Head of caudate nucleus (tissue), 42 donors: ENCODE measurements at places on chromosomes 4 and X.

DNA sequence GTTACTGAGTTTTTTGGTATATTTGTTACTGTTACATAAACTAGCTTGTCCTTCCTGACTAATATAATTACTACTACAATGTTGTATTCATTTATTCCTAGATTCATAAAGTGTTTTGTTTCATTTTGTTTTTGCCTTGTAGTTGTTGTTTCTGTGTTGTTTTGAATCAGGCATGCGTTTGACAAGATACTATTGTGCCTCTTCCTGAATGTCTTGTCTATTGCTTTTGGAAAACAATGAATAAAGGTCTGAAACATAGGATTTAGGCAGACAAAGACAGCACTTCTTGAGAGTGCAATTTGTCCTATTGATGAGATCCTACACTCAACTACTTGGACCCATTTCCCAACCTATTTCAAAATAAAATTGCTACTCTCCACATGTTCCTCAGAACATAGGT is 630.4 kb upstream of the BOD1L1 start:
- no peak for DNase-seq

GRCh38 chr4:6475492-6476020 is 3.1 kb upstream of the PPP2R2C start:
- DNase-seq = no peak

- no peak for DNase-seq
These were observed 37.4 kb upstream of the STS start for GRCh38 chrX:7109838-7110793.

DNA sequence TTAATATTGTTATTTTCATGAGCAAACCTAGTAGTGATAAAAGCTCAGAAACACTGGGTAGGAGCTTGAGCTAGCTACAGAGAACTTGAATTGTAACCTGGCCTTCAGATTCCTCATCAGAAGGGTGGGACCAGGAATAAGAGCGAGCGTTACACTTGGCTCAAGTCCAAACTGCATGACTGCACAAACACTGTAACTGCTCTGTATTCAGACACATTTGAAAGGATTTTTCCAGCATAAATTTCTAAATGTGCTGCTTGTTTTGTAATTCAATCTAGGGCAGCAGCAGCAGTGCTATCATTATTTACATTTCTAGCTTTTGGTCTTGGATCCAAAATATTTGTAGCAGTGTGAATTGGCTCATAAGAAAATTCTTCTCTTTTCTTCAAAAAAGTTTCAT is 133.0 kb upstream of the TMLHE start:
- no peak for DNase-seq

DNA sequence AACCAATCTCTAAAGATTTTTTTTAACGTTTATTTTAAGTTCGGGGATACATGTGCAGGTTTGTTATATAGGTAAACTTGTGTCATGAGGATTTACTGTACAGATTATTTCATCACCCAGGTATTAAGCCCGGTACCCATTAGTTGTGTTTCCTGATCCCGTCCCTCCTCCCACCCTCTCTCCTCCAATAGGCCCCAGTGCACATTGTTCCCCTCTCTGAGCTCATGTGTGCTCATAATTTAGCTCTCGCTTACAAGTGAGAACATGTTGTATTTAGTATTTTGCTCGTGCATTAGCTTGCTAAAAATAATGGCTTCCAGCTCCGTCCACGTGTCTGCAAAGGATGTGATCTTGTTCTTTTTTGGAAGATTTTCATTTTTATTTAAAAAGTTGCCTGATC is 2309.4 kb upstream of the AGA start:
- DNase-seq = no peak
